ENCODE measurements at places on chromosomes 1 and 21.

- DNase-seq, result no peak
These were observed 42.2 kb upstream of the ATP1A1 start for GRCh38 chr1:116330846-116331245.

GRCh38 chr1:8538502-8538901 is 220.6 kb downstream of the SLC45A1 start:
- DNase-seq, result no peak

DNA sequence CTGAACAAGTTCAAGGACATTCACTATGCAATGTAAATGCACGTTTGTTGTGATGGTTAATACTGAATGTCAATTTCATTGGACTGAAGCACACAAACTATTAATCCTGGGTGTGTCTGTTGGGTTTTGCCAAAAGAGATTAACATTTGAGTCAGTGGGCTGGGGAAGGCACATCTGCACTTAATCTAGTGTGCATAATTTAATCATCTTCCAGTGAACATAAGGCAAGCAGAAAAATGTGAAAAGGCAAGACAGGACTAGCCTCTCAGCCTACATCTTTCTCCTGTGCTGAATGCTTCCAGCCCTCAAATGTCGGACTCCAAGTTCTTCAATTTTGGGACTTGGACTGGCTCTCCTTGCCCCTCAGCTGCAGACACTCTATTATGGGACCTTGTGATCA is 40.1 kb downstream of the PRPF38A start:
- no peak for DNase-seq

DNA sequence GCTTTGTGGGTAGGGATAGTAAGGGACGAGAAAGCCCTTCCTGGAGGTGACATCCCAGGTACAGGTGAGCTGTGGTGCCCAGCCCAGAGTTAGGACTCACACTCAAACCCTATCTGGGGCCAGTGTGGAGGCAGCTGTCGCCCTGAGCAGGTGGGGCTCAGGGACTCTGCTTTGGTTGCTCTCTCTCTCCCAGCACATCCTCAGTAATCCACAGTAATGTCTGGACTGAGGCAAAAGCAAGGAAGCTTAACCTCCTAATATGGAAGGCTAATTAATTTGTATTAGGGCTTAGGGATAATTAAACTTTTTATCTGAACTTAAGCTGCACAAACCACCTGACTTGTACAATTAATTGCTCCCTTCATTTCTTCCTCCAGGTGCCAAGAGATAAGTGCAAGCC is 38.2 kb downstream of the DDX20 start:
- no peak for DNase-seq

GRCh38 chr1:214292322-214292721 is 11.4 kb downstream of the SMYD2 start:
- no peak for DNase-seq

GRCh38 chr1:226650236-226650841 is 88.7 kb downstream of the ITPKB start:
- DNase-seq, result peak; percentile 9
